ENCODE measurements at places on chromosomes 3 and 15.

- no peak for DNase-seq
Observed at GRCh38 chr15:89494941-89495637, 1.3 kb downstream of the RHCG start.

- DNase-seq, result no peak
Observed at GRCh38 chr15:68344600-68344999, 67.1 kb downstream of the FEM1B start.

- DNase-seq, result no peak
Observed at GRCh38 chr15:74712311-74712710, 13.0 kb downstream of the CYP1A1 start.

DNA sequence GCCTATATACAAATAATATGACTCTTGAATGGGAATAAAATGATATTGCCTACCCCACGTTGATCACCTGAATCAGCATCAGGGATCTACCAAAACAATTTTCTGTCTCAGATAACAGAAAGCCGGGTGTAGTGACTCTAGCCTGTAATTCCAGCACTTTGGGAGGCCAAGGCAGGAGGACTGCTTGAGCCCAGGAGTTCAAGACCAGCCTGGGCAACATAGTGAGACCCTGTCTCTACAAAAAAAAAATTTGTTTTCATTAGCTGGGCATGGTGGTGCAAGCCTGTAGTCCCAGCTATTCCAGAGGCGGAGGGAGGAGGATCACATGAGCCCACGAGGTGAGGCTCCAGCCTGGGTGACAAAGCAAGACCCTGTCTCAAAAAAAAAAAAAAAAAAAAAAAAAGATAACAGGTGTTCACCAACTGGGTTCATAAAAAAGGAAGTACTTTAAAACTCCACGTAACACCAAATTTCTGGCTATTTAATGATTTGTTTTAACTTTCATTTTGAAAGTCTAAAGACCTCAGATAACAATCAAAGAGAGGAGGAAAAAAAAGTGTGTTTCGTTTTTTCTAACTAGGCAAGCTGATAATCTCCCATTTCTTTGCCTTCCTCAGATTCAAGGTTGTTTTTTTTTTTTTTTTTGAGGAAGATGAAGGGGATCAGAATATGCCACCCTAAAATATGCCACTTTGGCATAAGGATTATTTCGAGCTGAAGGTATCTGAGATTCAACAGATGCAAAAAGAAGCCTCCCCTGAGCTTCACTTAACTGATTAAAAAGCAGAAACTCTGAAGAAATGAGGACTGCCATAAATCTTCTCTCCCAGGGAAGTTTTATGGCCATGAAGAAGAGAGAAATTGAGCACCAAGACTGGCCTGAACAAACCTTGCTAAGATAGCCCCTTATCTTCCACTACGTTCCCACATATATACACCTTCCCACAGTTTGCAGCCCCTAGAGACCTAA lies 44.1 kb downstream of the TRANK1 start:
- no peak for DNase-seq

Measured in T1000 (cell line).